Myometrial cell (primary cell): ENCODE measurements at places on chromosomes 2 and 18. TPM values are rescaled to one million over a fixed set of nuclear protein-coding genes. Genes with fewer than 3 reads are reported as not detected.

ICOS gene
- total RNA-seq = not detected in 2 replicates

GPATCH11 gene
- 4.6 and 8.5 TPM in 2 replicates for total RNA-seq

NXPH2 gene
- not detected in 2 replicates for total RNA-seq

SCYGR4 gene
- total RNA-seq = not detected in 2 replicates

REG3A gene
- total RNA-seq = not detected in 2 replicates

PRKCE gene
- 4.6 and 9.8 TPM in 2 replicates for total RNA-seq

XIRP2 gene
- total RNA-seq = not detected in 2 replicates

PCARE gene
- not detected in 2 replicates for total RNA-seq

CFAP65 gene
- not detected in 2 replicates for total RNA-seq

LRP2 gene
- total RNA-seq = not detected in 2 replicates

DSC3 gene
- 0.58 and 0.89 TPM in 2 replicates for total RNA-seq

FAM124B gene
- total RNA-seq = not detected in 2 replicates

TOGARAM2 gene
- total RNA-seq = under 0.01 and 0.53 TPM in 2 replicates

PTPN2 gene
- 22.8 and 45.4 TPM in 2 replicates for total RNA-seq

PKP4 gene
- total RNA-seq = 17.2 and 24.5 TPM in 2 replicates

CYBRD1 gene
- total RNA-seq = 41.8 and 55.5 TPM in 2 replicates

RAB6C gene
- not detected in 2 replicates for total RNA-seq

MARS2 gene
- total RNA-seq = 1.9 and 3.7 TPM in 2 replicates
